ENCODE measurements at places on chromosomes 4 and X. TPM values are rescaled to one million over a fixed set of nuclear protein-coding genes. Genes with fewer than 3 reads are reported as not detected.

The FAM47A gene
- not detected for total RNA-seq

The MAP7D2 gene
- 1.3 TPM for total RNA-seq

The CD40LG gene
- total RNA-seq, result 0.32 TPM

The RTL5 gene
- total RNA-seq, result 5.0 TPM

The GASK1B gene
- 69.3 TPM for total RNA-seq

The AIMP1 gene
- total RNA-seq, result 34.4 TPM

The C1QTNF7 gene
- 2.6 TPM for total RNA-seq

The FRG1 gene
- total RNA-seq, result 40.0 TPM

The TEX11 gene
- not detected for total RNA-seq

The GPRASP3 gene
- 1.8 TPM for total RNA-seq

The SCRG1 gene
- 0.48 TPM for total RNA-seq

The GAGE12H gene
- not detected for total RNA-seq

The ALB gene
- 9.1 TPM for total RNA-seq

The STAP1 gene
- total RNA-seq, result 0.32 TPM

The MGARP gene
- total RNA-seq, result 3.8 TPM

The ESX1 gene
- total RNA-seq, result not detected

The C4orf54 gene
- total RNA-seq, result not detected

The USP51 gene
- total RNA-seq, result 1.9 TPM

The CXCL11 gene
- total RNA-seq, result not detected

The DMRTC1B gene
- total RNA-seq, result not detected

The ITM2A gene
- 81.2 TPM for total RNA-seq

The TLL1 gene
- 4.0 TPM for total RNA-seq

The XG gene
- total RNA-seq, result 2.6 TPM

The CNGA1 gene
- total RNA-seq, result 1.9 TPM

The GABRQ gene
- total RNA-seq, result not detected

The RNF212 gene
- 5.1 TPM for total RNA-seq

The TLR7 gene
- 2.3 TPM for total RNA-seq

The SPARCL1 gene
- total RNA-seq, result 368 TPM

The MAGED2 gene
- total RNA-seq, result 307 TPM

The CYLC1 gene
- total RNA-seq, result not detected

The CTAG1B gene
- not detected for total RNA-seq

The BLTP1 gene
- 134 TPM for total RNA-seq

The VEGFC gene
- 17.0 TPM for total RNA-seq

The MAGEA10 gene
- total RNA-seq, result not detected

The GSX2 gene
- total RNA-seq, result not detected

The INPP4B gene
- total RNA-seq, result 15.8 TPM

The HTR2C gene
- total RNA-seq, result not detected

The TIGD4 gene
- total RNA-seq, result 1.6 TPM

The NLGN3 gene
- 1.0 TPM for total RNA-seq

The DYNLT3 gene
- 37.5 TPM for total RNA-seq

The PPBP gene
- 1.3 TPM for total RNA-seq

The STPG2 gene
- total RNA-seq, result 3.8 TPM

The RGN gene
- total RNA-seq, result 3.8 TPM

The F8A3 gene
- total RNA-seq, result 14.4 TPM

The HERC3 gene
- total RNA-seq, result 60.9 TPM

The TSPAN7 gene
- total RNA-seq, result 25.9 TPM

The REELD1 gene
- total RNA-seq, result 0.73 TPM

The ANXA10 gene
- not detected for total RNA-seq

The PDCL2 gene
- not detected for total RNA-seq

The NPNT gene
- 11.1 TPM for total RNA-seq

The EPGN gene
- total RNA-seq, result not detected

The LAS1L gene
- 26.9 TPM for total RNA-seq

The FAM47B gene
- not detected for total RNA-seq

The ADGRL3 gene
- total RNA-seq, result 4.2 TPM

The CNOT6L gene
- total RNA-seq, result 22.4 TPM

The DUSP9 gene
- 0.33 TPM for total RNA-seq

The KDR gene
- 20.3 TPM for total RNA-seq

The FAM184B gene
- total RNA-seq, result 0.33 TPM

The SOX3 gene
- total RNA-seq, result not detected

Data from breast epithelium (tissue), 4 donors.